Memory B cell (primary cell): ENCODE measurements at places on chromosomes 16 and 17.
A peak's percentile ranks its signal among the peaks of the same experiment; 100 is the strongest.

- DNase-seq: no peak
These were observed 249.4 kb downstream of the SNX29 start for GRCh38 chr16:12225806-12226465.

DNA sequence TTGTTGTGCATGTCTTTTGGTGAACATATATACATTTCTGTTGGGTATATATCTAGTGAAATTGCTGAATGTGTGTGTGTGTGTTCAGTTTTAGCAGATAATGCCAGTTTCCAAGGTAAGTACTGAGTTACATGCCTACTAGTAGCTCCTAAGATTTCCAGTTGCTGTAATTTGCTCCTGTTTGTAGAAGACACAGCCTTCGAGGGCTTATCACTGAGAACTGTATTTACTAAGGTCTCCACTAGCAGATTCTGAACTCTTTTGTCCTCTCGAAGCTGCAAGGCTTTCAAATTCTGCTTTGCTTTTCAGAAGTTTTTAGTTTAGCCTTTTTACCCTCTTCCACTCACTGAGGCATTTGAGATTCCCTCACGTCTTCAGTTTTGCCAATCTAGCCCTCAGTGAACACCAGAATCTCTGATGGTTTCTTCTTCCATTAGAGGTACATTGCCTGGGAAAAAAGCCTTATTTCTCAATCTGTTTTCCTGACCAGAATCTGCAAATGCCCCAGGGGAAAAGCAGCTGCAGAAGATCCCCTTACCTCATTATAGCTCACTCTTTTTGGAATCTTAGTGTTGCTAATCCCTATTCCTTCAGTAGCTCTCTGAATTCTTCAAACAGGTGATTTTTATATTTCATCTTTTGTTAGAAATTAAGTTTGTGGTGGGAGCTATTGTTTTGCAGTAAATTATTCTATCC, 52.9 kb downstream of the NF1 start:
- no peak for DNase-seq

- DNase-seq: no peak
These were observed 20.1 kb downstream of the ZNF276 start for GRCh38 chr16:89741342-89742014.

- DNase-seq: no peak
These were observed 78.8 kb downstream of the ZFHX3 start for GRCh38 chr16:72969146-72969545.

DNA sequence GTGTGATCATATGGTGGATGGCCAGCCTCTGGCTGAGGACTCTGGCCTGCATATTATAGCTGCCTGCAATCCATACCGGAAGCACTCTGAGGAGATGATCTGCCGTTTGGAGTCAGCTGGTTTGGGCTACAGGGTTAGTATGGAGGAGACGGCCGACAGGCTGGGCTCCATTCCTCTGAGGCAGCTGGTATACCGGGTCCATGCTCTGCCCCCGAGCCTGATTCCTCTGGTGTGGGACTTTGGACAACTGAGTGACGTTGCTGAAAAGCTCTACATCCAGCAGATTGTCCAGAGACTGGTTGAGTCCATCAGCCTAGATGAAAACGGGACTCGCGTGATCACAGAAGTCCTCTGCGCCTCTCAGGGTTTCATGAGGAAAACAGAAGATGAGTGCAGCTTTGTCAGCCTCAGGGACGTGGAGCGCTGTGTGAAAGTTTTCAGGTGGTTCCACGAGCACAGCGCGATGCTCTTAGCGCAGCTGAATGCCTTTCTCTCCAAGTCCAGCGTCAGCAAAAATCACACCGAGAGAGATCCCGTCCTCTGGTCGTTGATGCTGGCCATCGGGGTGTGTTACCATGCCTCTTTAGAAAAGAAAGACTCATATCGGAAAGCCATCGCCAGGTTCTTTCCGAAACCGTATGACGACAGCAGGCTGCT, 69.0 kb upstream of the ENDOV start:
- no peak for DNase-seq

DNA sequence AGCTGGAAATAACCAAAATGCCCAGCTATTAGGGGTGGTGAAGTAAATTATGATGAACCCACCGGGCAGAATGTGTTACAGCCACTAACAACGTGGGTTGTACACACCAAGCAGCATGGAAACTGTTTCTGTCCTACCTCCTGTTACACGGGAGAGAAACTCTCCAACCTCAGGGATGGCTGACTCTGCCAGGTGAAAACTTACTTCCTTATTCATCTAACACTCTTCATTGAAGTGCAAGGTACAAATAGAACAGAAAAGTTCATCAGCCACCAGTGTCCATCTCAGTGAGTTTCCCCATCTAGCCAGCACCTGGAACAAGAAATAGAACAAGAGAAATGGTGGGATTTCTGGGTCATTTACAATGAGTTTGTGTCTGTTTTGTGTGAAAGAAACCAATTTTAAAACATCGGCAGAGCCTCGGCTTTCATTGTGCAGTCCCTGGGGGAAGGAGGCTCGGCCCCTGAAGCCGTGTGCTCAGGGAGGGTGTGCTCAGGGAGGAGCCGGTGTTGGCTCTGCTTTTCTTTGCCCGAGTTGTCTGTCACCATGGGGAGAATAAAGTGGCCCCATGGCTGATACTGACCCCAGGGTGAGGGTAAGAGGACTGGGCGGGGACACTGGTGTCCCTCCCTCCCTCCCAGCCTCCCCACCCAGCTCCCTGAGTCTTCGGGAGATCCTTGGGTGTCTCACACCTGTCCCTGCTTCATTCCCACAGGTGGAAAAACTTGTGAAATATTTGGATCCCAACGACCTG, 39.8 kb downstream of the RAB11FIP4 start:
- DNase-seq: no peak

- DNase-seq: no peak
These were observed 8.8 kb upstream of the TANGO6 start for GRCh38 chr16:68834550-68834949.

DNA sequence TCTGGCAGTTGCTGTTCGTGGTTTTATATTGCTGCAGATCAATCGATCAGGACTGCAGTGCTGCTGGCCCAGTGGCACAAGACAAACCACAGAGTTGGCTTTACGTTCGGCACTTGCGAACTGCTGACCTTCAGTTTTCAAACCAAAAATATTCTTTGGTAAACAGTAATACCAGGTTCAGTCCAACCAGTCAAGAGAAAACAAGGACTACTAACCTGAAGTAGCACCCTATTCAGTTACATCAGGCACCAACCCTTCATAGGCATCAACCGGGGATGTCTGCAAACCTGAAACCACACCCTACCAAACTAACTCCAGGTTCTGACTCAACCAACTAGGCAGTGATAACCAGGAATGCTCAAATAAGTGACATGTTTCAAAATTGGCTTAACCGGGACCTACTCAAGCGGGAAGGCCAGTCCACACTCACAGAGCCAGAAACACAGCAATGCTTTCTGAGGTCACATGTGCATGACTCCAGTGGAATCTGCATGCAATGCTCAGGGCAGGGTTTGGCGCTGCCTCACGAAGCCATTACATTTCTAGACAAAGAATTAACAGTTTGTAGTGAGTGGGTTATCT, 91.1 kb downstream of the SMG6 start:
- DNase-seq: no peak

- no peak for DNase-seq
These were observed 12.4 kb upstream of the ST6GALNAC2 start for GRCh38 chr17:76598004-76598439.

DNA sequence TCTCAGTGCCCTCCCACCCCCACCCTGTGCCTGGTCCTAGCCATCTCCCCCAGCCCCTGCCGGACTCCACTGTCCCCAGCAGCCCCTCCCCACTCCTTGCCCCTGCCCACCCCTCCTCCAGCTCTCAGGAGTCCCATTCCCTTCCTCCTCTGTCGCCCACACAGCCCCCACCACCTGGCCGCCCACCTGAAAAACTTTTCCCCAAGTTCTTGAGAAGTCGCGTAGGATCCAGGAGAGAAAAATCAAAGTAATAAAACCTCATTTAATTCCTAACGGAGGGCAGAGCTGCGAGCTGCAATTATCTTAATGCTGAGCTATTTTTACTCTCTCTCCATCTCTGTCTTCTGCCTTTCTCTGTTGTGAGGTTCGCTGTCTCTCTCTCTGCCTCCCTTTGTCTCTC, 2.4 kb upstream of the PPP1R1B start:
- DNase-seq: no peak

DNA sequence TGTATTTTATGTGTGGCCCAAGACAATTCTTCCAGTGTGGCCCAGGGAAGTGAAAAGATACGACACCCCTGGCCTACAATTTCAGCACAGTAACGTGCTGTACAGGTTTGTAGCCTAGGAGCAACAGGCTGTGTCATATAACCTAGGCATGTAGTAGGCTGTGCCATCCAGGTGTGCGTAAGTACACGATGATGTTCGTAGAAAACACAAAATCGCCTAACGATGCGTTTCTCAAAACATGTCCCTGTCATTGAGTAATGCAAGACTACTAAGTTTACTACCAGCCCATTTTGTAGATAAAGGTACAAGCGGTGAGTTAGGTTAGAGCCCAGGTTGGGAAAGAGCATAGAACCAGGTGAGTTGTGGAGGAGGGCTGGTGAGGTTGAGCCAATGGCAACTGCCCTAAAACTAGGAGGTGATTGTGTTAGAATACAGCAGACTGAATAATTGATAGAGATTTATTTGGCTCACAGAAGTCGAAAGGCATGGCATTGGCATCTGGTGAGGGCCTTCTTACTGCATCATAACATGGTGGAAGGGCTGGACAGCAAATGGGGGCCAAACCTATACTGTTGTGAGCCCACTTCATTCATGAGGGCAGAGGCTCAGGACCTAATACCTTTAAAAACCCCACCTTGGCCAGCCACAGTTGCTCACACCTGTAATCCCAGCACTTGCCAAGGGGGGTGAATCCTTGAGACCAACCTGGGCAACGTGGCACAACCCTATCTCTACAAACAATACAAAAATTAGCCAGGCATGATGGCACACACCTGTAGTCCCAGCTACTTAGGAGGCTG, 4.2 kb downstream of the EIF1 start:
- DNase-seq: no peak

GRCh38 chr17:4690745-4691144, 13.2 kb downstream of the PELP1 start:
- no peak for DNase-seq

GRCh38 chr17:4815043-4815675, 8.2 kb downstream of the PLD2 start:
- no peak for DNase-seq

DNA sequence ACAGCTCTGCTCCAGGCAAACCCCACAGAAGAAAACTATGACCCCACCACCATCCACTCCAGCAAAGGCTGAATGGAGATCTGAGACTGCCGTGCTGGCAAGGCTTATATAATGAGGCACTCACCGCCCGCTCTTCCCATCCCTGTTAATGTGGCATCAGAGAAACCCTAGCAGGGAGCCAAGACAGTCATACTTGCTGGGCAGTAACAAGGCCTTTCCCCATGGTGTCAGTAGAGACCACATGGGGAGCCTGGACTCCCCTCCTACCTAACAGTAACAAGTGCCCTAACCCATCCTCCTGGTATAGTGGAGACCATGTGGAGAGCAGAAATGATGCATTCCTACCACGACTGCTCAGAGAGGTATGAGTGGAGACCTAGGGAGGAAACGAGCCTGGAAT, 235.2 kb downstream of the C16orf78 start:
- no peak for DNase-seq

DNA sequence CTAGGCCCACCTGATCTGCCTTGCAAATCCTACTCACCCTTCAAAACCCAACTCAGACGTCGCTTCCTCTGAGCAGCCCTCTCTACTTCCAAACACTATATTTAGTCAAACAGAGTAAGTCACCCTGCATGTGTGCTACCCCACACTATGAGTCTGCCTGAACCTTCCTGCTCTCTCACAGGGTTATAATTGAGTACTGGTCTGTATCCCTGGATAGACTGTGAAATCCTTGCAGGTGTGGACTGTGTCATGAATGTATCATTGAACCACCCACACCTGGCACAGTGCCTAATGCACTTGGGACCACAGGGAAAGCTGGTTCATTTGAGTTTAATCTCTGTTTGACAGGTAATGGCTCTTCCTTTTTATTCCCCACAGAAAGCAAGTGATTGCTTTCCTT, 3.4 kb downstream of the FBXO39 start:
- DNase-seq: no peak

GRCh38 chr16:85200471-85201278, 88.4 kb upstream of the CIBAR2 start:
- no peak for DNase-seq

DNA sequence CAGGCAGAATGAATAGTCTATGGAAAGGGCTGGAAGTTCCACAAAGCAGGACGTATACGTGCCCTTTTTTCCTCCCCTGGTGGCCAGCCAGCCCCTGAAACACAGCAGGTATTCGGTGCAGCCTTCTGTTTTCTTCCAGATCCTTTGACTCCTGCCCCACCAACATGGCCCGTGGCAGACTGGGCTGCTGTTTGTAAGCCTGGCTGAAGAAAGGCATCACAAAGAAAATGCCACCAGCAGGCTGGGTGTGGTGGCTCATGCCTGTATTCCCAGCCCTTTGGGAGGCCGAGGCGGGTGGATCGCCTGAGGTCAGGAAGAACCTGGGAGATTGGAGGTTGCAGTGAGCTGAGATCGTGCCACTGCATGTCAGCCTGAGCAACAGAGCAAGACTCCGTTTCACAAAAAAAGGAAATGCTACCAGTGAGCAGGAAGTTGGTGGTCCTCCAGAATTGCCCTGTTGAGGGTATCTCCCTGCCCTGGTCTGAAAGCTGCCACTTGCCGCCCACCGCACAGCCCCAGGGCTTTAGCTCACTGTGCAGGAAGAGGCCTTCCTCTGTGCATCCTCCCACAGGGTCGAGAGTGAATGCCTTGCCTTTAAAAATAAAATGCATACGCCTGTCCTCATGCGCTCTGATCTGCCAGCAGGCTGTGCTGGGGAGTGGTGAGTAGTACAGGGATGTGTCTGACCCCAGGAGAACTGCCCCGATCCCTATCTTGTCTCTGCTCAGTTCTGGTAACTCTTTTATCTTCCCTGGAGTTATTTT, 587.7 kb downstream of the MAF start:
- DNase-seq: peak; percentile 5

- no peak for DNase-seq
These were observed 8.9 kb upstream of the SNAI3 start for GRCh38 chr16:88695218-88695617.

- DNase-seq: no peak
These were observed 9.2 kb downstream of the RPL23 start for GRCh38 chr17:38844261-38844757.

GRCh38 chr17:57338257-57338914, 82.1 kb downstream of the MSI2 start:
- no peak for DNase-seq

DNA sequence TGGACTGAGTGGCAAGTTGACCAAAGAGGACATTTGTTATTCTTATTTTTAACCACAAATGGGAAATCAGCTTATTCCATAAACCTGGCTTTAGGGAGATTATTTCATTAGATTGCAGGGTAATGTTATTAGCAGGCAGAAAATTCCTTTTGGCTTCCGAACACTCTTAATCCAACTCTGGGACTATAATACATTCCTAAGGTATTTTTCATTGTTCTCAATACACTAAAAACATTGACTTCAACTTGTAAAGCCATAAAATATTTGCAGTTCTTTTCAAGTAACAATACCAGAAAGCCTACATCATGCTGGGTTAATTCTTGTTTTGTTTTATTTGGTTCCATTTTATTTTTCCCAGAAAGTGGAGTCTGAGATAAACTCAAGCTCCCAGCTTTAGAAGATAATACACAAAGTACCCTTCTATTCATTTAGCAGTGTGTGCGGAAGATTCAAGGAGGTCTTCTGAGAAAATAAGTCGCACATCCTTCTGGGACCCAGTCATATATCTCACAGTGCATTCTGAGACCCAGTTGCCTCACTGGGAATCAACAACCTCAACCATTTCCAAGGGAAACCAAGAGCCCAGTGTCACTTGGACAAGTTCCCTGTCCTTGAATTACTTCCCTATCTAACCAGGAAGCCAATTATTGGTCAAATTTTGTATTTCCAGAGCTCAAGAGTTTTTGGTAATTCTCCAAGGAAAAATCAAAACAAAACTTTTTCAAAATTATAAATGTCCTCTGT, 389.6 kb upstream of the DYNLRB2 start:
- no peak for DNase-seq
